ENCODE measurements at places on chromosomes 1 and 21.

GRCh38 chr1:168088511-168089325 lies 48.0 kb downstream of the GPR161 start:
- DNase-seq = no peak

GRCh38 chr21:32569261-32570230 lies 15.8 kb downstream of the TCP10L start:
- DNase-seq = peak; percentile 59

GRCh38 chr21:34080710-34081109 lies 7.3 kb downstream of the MRPS6 start:
- DNase-seq = no peak

GRCh38 chr1:34825455-34826091 lies 32.8 kb downstream of the GJA4 start:
- no peak for DNase-seq

- DNase-seq = no peak
These were observed 32.4 kb upstream of the DUSP10 start for GRCh38 chr1:221774054-221774842.

DNA sequence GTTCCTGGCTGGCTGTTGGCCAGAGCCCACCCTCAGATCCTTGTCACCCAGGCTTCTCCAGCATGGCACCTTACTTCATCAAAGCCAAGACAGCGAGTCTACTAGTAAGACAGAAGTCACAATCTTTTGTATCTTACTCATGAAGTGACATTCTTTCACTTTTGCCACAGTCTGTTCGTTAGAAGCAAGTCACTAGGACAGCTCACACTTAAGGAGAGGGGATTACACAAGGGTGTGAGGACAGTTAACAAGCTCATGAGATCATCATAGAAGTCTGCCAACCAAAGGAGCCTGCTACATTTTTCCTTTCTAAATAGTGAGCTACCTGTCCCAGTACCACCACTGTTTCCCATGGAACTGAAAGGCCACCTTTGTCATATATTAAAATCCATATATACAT lies 61.5 kb downstream of the PACC1 start:
- no peak for DNase-seq

DNA sequence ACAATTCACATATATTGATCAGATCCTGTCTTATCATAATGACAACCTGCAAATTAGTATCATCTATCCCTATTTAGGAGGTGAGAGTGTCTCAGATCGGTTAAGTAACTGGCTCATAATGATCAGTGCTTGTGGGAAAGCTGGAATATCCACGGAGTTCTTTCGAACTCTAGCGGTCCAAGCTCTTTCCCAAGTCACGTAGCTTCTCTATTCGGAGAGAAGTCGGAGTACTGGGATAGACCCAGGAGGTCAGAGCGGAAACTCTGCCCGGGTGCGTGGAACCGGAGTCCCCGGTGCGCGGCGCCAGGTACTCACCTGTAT lies 339 bp downstream of the PTGS2 start:
- DNase-seq = no peak

DNA sequence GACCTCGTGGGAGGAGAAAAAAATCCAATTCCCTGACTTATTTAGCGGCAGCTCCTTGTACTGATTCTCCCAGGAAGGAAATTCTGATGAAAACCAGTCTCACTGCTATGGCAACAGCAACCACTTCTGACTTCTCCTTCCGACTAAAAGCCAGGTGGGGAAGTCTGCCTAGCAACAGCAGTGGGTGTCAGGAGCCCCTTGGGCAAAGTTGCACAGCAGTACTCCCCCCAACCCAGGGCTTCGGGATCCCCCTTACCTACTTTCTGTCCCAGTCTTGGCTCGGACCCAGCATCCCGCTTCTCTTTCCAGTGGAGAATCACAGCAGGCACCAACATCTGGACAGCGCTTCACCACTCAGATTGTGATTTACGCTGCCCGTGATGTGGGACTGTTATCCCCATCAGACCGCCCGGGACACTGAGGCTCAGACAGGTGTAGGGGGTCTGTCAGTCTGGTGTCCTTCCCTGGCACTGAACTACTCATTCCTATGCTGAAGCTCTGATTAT lies 24.6 kb downstream of the NKAIN1 start:
- no peak for DNase-seq

DNA sequence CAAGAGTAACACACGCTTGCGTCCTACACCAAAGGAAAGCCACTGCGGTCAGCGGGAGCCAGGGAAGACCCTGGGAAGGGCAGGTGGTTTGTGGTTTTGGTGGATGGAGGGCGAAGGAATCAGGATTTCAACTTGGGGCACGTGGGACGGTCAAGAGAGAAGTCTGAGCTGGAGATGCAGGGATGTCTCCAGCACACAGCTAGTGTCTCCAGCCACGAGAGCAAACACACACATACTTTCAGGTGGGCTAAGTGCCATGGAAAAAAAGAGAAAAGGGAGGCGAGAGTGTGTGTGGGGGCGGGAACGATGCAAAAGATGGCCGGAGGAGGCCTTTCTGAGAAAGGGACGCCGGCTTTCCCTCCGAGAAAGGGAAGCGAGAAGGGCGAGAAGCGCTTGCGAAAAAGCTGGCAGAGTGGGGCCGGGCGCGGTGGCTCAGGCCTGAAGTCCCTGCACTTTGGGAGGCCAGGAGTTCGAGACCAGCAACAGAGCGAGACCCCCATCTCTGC lies 1.4 kb upstream of the SRRM1 start:
- DNase-seq = peak; percentile 44

- DNase-seq = no peak
These were observed 394.9 kb downstream of the NPHP4 start for GRCh38 chr1:5597171-5597850.

DNA sequence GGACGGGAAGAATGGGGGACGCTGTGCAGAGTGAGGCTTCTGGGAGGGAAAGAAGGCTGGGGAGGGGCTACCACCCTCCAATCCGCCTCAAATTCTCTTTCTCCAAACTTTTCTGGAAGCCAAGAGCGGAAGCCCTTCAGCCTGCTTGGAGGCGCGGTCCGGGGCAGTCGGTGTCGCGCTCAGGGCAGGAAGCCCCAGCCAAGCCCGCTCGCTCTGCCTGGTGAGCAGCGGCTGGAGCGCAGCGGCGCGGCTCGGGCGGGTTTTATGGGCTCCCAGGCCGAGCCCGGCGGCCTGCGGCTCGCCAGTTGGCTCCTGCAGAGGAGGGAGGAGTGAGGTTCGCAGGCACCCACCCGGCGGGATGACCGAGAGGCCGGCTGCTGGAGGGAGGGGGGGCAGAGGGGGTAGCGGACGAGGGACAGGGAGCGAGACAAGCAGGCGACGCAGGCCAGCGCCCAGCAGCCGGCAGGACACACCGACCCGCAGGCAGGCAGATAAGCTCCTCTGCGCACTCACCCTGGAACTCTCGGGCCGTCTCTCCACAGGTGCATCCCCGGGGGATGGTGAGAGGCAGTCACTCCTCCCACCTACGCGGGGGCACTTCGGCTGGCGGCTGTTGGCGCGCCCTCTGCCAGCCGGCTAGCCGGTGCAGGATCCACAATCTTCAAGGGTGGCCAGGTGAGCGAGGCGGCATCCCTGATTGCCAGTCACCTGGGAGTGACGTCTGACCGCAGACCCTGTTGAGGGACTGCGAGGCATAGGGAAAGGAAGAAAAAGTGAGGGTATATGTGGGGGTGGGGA lies at the start of gene AVPR1B:
TSS of gene AVPR1B (minus strand) at position 238 of the 798 bp plus-strand sequence. CDS start 498 bp downstream, outside the sequence.
- peak; percentile 22 for DNase-seq

DNA sequence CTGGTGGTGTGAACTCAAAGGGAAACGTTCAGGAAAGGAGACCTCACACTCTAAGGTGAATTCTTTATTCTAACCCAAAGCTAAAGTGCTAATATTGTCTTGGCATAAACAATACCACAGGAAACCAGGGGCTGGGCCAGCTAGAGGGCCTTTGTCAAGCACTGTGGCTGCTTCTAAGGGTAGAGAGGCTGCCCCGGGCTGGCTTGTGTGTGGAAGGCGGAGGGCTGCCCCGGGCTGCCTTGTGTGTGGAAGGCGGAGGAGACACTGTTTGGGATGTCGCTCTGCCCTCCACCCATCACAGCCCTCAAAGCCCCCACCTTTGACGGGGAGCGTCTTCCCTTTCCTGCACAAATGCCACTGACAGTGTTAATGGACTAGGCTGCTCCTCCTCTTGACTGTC lies 216.8 kb downstream of the TOMM20 start:
- DNase-seq = no peak

DNA sequence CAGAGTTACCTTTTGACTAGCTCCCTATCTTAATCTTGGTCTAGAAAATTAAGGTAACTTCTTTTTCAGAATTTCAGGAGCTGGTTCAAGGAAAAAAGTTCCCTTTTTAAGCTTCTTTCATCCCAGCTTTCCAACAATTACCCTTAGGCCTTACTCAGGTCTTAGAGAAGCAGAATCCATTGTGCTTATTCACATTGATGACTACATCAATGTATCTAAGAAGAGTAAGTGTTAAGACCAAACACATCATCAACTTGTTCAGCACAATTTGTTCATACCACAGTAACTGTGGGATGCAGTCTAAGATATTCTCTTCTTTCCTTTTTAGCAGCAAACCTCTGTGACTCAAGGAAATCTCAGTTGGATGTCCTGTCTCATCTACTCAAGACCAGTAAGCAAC lies 4.1 kb downstream of the MRPL9 start:
- DNase-seq = no peak

- DNase-seq = no peak
These were observed 16.8 kb downstream of the PLA2G5 start for GRCh38 chr1:20086800-20087199.

- no peak for DNase-seq
These were observed 23.1 kb downstream of the HSD11B1 start for GRCh38 chr1:209727785-209728184.

DNA sequence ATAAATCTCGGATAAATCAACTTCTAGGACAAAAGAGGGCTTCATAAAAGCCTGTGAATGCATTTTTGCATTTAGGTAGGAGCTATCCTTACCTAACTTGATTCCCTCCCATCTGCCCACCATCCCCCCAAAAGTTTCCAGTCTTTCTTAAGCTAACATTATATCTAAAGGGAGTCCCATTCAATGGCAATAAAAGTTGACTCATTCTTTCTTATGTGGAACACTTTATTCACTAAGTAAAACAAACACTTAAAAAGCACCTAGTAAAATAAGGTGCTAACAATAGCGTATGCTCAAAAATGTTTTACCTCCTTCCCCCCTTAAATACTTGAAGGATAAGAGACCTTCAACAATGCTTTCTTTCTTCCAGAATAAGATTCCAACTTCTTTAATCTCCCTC lies 83.8 kb downstream of the GON4L start:
- no peak for DNase-seq

Measured in T-helper 2 cell (primary cell).